MCF 10A (cell line): ENCODE measurements at places on chromosomes 1 and 21. TPM values are rescaled to one million over a fixed set of nuclear protein-coding genes. Genes with fewer than 3 reads are reported as not detected.

GRCh38 chr1:117942293-117942692 lies 12.8 kb downstream of the WDR3 start:
- no peak for DNase-seq

DNA sequence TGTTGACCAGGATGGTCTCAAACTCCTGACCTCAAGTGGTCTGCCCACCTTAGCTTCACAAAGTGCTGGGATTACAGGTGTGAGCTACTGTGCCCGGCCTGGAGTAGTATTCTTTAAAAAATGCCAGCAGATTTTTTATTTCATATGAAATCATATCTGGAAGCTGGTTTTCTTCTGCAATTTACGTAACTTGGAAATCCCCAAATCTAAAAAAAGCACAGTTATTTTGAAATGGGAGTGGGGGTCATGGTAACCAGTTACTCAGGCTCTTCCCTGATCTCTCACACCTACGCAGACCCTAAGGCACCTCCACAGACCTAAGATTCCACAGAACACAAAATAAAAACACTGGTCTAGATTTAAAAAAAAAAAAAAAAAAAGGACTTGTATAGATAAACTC lies 219.8 kb downstream of the DAB1 start:
- DNase-seq: no peak

DNA sequence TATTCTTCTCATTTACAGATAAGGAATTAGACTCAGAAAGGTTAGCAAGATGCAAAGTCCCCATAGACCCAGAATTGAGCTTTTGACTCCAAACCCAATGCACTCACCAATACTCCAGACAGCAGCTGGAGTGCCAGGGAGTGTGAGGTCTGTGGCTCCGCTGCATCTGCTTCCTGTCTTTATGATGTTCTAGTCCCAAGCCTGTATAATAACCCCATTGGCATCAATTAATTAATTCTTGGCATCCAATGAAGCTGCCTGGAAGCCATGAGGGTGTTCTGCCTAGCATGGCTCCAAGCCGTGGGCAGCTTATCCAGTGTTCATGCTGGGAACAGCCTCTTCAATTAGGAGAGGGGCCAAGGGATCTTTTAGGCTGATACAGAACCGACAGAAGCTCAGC lies 188.7 kb downstream of the GIPC2 start:
- DNase-seq: no peak

DNA sequence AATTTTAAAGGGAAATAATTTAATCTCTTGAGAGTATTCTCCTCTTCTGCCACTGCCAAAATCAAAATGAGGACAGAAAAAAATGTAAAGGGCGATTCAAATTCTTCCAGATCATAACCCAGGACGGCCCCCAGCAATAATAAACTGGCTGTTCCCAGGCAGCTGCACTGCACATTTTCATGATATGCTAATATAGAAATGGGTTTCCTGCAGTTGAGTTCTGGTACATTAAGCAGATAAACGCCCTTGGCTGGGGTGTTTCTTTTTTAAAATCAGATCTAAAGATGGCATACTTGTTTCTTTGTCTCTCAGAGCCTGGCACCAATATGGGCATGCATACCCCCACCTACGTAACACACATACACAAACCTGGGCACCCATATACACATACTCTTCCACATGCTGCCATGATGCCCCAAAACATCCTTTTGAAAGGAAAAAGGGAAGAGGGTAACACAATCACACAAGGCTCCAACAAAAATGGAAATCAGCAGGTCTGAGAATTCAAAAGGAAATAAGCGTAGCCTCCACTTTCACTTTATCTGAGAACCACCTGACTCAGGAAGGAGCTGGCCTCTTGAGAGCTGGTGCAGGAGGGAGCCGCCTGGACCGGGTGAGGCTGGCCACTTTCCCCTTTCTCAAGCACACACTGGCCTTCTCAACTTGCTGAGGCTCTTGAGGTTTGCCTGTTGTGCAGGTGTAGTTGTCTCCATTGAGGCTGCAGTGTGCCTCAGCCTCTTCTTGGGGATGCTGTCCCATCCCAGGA lies 653.4 kb downstream of the KIF26B start:
- DNase-seq: no peak

DNA sequence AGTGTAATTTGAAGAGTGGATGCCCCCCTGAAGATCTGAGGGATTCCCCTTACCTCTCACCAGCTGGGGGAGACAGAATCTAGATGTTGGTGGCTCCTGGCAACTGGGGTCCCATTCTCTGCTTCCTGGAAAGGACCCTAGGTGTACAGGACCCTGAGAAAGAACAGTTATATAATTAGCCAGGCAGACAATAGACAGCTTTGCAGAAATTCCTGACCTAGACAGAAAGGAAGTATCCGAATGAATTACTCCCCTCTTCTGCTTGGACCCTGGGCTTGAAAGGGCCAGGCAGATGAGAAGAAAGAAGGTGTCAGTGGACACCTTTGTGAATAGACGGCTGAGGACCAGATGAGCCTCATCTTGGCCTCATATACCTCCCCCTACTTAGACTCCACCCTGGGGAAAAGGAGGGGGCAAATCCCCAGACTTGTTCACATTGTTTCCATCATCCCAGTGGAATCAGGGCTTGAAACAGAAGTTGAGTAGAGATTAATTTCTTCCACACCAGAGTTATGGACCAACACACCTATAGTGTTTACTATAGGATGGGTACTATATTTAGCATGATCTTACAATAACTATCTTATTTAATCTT lies 1.8 kb upstream of the IQGAP3 start:
- no peak for DNase-seq

The SLC2A5 gene
- 0.39 and 0.61 TPM in 2 replicates for total RNA-seq

The RXFP4 gene
- not detected in 2 replicates for total RNA-seq
